ENCODE measurements at places on chromosomes 7 and 10.
A peak's percentile ranks its signal among the peaks of the same experiment; 100 is the strongest.

- DNase-seq = no peak
Observed at GRCh38 chr10:95425592-95426465, 135.0 kb upstream of the PDLIM1 start.

GRCh38 chr10:14429043-14429700, 98.4 kb upstream of the FRMD4A start:
- DNase-seq = no peak

- no peak for DNase-seq
Observed at GRCh38 chr10:121797490-121797889, 130.3 kb downstream of the ATE1 start.

DNA sequence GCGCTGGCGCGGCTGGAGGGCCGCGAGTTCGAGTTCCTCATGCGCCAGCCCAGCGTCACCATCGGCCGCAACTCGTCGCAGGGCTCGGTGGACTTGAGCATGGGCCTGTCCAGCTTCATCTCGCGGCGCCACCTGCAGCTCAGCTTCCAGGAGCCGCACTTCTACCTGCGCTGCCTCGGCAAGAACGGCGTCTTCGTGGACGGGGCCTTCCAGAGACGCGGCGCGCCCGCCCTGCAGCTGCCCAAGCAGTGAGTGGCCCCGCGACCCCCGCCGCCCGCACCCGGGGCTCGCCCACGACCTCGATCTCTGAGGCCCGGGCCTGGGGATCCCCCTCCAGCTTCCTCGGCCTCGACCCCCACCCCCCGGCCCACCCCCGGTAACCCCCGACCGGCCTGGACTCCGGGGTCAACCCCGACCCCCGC, 537 bp downstream of the FOXK1 start:
- DNase-seq = peak; percentile 7

DNA sequence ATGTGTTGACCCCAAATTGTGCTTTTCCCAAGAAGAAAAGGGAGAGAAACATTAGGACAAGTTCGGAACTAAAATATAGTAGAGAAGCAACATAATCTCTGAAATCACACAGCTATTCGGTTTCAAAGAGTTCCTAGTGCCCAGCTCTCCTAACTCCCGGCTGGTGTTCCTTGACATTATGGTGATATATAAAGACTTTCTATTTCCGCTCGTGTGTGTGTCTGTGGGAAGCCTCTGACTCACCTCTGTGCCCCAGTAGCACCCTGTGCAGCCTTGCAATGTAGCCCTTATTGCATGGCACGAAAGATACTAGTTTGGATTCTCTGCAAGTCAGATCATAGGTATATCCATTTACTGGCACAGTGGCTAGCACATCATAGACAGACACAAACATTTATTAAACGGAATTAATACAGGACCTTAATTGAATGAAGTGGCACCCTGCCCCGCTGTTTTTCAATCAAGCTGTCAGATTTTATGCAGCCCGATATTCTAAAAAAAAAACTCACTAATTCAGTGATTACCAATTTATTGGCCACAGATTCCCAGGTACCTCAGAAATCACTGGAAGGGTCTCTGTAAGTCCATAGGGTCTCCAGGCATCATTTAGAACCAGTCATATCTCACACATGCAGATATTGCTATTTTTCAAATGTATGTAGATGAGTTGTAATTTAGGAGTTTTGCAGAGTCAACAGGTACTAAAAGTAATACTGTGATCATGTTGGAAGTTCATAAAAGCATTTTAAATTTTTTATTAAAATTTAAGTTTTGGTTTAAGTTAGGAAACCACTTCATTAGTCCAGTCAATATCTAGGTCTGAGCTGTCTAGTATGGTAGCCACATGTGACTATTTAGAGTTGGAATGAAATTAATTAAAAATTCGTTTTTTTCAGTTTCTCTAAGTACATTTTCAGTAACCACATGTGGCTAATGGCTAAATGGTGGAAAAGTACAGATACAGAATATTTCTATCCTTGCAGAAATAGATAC, 43.3 kb downstream of the SFTPD start:
- DNase-seq = no peak

- no peak for DNase-seq
Observed at GRCh38 chr10:21926949-21927348, 76.6 kb downstream of the DNAJC1 start.

- DNase-seq = no peak
Observed at GRCh38 chr7:102061981-102062390, 224.7 kb upstream of the SH2B2 start.

GRCh38 chr10:74870191-74870590, 43.8 kb downstream of the KAT6B start:
- DNase-seq = no peak

DNA sequence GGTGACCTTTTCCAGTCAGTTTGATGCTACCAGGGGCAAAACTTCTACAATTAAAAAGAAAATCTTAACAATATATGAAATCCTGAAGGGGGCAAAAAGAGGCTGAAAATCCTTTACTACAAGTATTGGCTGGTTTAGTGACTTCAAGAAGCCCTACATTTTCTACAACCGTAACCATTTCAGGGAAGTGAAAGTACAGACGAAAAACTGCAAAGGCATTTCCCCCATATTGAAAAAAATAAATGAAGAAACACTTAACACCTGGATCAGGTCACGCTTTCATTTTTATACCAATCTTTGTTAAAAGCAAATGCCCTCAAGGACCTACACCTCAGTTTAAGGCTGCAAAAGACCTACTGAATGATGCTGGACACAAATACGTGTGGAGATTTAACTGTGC, 38.6 kb downstream of the IL6 start:
- no peak for DNase-seq

DNA sequence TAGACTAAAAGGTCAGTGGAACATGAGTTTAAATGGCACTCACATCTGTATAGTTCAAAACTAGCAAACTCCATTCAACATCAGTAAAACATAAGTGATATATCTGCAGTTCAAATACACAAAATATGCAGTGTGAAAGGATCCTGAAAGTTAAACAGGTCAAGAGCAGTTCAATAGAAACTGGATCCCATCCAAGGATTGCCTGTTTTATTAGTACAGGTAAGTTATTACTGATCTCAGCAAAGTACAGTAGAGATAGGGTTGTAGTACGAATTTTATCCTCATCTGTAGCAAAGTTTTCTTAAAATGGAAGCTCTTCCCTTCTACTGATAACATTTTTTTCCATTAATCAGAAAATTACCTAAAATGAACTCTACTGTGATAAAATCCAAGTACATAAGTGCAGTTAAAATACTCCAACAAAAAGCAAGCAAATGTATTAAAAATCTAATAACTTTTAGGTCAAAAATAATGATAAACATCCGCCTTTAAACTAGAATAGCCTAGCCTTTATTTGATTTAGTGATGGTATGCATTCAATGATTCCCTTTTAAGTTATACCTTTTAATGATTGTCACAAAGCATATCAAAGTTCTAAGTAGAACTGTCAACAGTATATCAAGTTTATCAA, 2.2 kb downstream of the ZNF800 start:
- DNase-seq = no peak

- no peak for DNase-seq
Observed at GRCh38 chr10:58367069-58367468, 18.1 kb upstream of the TFAM start.

GRCh38 chr7:112136271-112137008, 69.8 kb downstream of the DOCK4 start:
- no peak for DNase-seq

GRCh38 chr10:58842860-58843376, 330.2 kb downstream of the BICC1 start:
- DNase-seq = no peak

- DNase-seq = no peak
Observed at GRCh38 chr10:55495555-55495954, 694.5 kb upstream of the PCDH15 start.

DNA sequence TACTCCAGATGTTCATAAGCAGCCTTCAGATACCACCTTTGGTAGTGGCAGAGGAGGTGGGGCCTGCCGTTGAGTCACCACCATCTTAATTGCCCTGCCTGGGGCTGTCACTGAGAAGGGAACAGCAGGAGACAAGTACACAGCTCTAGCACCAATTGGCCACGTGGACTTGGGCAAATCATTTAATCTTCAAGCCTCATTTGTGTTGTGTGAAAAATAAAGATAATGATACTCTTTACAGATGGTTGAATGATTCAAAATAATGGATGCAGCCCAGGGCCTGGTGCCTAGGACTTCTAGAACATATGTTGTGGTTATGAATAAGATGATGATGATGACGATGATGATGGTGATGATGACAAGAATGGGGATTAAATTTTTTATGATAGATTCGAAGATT, 111.9 kb upstream of the ADAM12 start:
- DNase-seq = no peak

GRCh38 chr10:132443983-132444876, 47.2 kb downstream of the PWWP2B start:
- no peak for DNase-seq

DNA sequence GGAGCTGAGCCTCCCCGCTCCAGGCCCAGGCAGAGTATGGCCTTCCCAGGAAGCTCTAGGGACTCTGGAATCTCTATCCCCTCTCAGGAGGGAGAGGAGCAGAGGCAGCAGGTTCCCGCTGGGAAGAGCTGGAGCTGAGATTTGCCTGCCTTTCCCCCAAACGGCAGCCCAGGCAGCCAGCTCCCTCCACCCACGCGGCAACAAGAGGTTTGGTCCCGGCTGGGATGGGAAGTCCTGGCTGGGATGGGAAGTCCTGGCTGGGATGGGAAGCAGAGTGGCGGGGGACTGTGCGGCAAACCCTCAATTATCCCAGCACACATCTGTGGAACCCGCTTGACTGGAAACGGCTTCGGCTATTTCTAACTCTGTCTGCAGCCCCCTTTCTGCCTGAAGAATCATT, 223.0 kb downstream of the ELFN1 start:
- no peak for DNase-seq

GRCh38 chr7:17940951-17941431, 697 bp upstream of the SNX13 start:
- no peak for DNase-seq

GRCh38 chr10:60286559-60286958, 103.1 kb downstream of the ANK3 start:
- DNase-seq = no peak

DNA sequence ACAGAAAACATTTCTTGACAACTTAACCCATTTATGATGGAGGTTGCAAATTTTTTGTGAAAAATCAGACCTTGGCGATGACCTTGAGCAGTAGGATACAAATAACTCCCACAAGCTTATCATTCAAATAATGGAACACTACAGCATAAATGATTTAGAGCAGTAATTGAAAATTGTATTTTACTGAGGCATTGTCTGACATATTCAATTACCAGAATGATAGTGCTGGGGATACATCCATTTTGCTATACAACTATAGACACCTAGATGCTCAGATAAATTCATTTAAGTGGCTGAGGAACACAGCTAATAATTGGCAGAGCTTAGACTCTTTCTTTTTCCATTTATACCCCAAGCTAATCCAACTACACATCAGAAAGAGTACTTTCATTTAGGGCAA, 18.9 kb downstream of the TWIST1 start:
- no peak for DNase-seq

DNA sequence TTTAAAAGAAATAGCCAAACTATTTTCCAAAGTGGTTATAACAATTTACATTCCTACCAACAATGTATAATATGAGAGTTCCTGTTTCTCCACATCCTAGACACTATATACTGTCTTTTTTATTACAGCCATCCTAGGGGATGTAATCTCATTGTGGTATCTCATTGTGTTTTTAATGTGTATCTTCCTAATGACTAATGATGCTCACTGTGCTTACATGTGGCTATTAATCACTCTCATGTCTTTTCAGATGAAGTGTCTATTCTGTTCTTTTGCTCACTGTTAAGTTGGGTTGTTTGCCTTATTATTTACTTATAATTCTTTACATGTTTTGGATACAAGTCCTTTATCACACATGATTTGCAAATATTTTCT, 71.8 kb downstream of the ZNF438 start:
- DNase-seq = no peak

GRCh38 chr10:125823663-125824251, 411 bp downstream of the BCCIP start:
- DNase-seq = no peak

DNA sequence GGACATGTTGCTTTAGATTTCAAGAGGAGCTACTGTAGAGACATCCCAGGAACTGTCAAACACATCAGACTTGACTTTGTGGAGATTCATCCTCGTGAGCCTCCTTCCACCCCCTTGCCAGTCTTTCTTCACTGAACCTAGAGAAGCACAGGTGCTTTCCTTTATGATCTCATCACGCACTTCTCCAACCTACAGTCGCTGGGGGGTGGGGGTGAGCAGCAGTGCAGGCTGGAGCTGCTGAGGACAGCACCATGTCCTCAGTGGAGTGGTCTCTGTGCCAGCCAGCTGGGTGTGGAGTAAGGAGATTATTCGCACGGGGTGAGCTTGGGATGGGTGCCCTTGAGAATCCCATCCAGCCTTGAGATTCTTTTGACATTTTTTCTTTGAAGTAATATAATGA, 88.1 kb downstream of the VOPP1 start:
- no peak for DNase-seq

DNA sequence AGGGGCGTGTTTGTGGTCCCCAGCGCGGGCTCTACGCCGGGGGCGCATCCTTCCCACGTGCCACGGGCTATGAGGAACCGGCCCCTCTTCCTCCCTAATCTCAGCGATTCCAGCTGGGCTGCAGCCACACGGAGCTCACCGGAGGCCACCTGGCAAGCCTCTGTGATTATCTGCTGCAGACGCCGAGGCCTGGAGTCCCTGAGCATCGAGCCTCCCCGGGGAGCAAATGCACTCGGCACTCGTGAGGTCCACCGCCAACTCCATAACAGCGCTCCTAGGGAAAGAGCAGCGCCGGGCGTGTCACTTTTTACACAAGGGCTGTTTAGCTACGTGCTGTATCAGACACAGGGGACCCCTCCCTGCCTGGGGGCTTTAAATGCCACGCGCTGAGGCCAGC, 101.2 kb downstream of the DYNC2I1 start:
- peak; percentile 33 for DNase-seq

- DNase-seq = no peak
Observed at GRCh38 chr10:72133517-72133916, 45.2 kb upstream of the SPOCK2 start.
